CD4-positive, alpha-beta T cell treated with Interleukin-2 at 100 ng/mL for 4 hours (primary cell): ENCODE measurements at places on chromosomes 7 and 10.

- no peak for DNase-seq
These were observed 83.6 kb downstream of the FANK1 start for GRCh38 chr10:125979976-125980375.

- no peak for DNase-seq
These were observed 5.2 kb upstream of the PRDX3 start for GRCh38 chr10:119183664-119184412.

DNA sequence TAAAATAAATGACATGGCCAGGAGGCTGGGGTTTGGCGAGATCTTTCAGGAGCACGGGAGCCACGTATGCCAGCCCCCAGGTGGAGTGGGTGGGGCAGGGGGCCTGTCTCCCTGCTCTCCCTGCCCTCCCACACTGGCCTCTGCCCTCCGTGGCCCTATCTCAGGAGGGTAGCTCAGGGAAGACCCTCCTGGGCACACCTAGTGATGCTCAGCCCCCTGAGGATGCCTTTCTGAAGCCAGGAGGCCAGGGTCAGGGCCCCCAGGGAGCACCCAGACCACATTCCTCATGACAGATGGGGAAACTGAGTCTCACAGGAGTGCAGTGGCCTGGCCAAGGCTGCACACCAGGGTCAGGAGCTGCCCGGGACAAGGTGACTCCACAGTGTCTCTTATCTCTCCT lies 223.4 kb downstream of the ELFN1 start:
- no peak for DNase-seq

DNA sequence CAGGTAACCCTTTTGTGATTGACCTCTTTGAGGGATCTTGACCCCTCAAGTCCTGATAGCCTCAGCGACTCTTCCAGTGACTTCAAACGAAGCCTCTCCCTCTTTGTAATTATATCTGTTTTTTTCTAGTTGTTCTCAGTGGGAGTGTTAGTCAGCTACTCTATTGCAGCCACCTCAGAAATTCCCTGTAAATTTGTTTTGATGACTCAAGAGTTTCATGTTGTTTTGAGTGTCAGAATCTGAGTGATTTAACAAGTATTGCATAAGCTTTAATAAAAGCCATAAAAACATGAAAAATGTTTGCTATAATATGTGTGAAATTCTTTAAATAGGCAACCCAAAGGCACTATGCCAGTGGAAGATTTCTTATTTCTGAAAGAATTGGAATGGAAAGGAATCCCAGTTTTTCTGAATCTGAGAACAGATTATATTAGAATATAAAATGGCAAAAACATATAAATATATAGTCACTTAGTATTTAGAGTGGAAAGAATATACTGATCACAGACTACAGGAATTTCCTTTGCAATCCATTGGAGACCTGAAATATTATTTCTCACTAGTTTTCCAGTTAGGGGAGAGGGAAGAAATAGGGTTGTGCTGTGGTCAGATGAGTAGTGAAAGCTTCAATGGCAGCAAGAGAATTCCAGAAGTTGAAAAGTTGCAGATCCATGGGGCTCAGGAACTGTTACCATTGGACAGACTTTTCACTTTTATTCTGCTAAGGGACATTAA lies 94.4 kb upstream of the SEMA3C start:
- no peak for DNase-seq

GRCh38 chr10:124003481-124003870 lies 89.9 kb downstream of the CHST15 start:
- no peak for DNase-seq

DNA sequence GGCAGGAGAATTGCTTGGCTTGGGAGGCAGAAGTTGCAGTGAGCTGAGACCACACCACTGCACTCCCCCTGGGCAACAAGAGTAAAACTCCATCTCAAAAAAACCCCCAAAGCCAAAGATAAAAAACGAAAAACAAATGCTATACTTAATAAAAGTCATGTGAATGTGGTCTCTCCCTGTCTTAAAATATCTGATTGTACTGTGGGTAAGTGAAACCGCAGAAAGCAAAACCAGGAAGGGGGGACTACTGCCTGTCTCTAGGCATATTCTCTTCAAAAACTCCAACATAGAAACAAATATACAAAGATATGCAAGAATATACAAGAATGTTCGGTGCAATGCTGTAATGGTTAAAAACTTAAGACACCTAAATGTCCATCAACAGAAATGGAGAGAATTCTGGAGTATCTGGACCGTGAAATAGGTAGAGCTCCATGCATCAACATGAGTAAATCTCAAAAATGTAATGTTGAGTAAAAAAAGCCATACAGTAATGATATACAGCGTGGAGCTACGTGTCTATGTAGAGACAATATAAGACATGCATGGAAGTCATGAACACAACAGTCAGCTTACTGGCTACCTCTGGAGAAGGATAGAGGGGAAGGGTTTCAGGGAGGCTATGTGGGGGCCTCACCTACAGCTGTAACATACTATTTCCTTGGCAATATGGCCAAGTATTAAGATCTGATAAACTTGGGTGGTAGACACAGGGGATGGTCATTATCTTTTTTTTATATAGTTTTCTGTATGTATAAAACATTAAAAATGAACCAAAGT lies 2.1 kb downstream of the ZNF394 start:
- no peak for DNase-seq

- no peak for DNase-seq
These were observed at the start of gene AMPH for GRCh38 chr7:38630720-38631673. TSS of gene AMPH (minus strand) at chr7:38631373. CDS start at chr7:38631351, 22 bp downstream.

DNA sequence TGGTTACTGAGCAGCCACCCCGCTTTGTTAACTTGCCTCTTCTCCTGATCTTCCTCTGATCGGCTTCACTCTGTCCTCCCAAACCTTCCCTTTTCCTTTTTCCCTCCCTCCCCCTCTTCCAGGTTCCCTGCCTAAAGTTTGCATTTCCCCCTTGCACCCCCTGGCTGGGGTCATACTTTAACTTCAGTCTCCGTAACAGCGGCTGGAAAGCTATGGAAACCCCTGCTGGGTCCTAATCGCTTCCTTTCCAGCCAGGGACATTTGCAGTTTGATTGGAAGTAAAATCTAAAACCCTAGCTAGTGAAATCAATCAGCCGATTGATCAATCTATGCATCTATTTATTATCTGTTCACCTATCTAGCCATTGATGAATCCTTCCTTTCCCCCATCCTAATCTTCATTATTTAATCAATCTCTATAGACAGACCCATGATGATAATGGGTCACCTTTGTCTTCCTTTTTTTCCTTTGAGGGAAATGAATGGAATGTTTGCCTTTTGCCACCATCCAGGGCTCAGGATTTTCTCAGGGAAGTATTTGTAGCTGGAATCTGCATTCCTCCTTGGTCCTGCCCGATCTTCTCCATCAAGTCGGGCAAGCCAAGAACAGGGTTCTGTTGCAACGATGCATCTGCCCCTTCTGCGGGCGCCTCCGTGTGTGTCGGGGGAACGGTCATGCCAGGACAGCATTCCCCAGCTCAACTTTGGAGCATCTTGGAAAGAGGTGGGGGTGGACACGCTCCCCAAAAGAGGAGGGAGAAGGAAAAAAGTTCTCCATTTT lies 8.8 kb downstream of the GATA3 start:
- no peak for DNase-seq
